Temporal lobe (tissue), 4 donors: ENCODE measurements at places on chromosomes 7 and 10. TPM values are rescaled to one million over a fixed set of nuclear protein-coding genes. Genes with fewer than 3 reads are reported as not detected.

Gene SYT15
- 0.49 TPM for total RNA-seq

Gene PIP
- total RNA-seq: not detected

Gene PTTG1IP2
- not detected for total RNA-seq

Gene GPC2
- total RNA-seq: 44.3 TPM

Gene PILRA
- 1.2 TPM for total RNA-seq

Gene STRA8
- total RNA-seq: not detected
